Activated CD4-positive, alpha-beta T cell treated with anti-CD3 and anti-CD28 coated beads, Interleukin-10, Interleukin-2, amounts not matched to agents 100 ng/mL and 50 ng/mL, durations not matched to agents 16 hours and 8 hours (primary cell): ENCODE measurements at places on chromosomes 13 and 19.

GRCh38 chr13:39881383-39881782 is 225.9 kb downstream of the COG6 start:
- DNase-seq = no peak

GRCh38 chr19:4077800-4078684 is 11.3 kb upstream of the ZBTB7A start:
- peak; percentile 62 for DNase-seq

GRCh38 chr13:100789968-100790367 is 115.4 kb upstream of the TMTC4 start:
- DNase-seq = peak; percentile 54

GRCh38 chr13:76336889-76337844 is 549.0 kb downstream of the KCTD12 start:
- DNase-seq = no peak

DNA sequence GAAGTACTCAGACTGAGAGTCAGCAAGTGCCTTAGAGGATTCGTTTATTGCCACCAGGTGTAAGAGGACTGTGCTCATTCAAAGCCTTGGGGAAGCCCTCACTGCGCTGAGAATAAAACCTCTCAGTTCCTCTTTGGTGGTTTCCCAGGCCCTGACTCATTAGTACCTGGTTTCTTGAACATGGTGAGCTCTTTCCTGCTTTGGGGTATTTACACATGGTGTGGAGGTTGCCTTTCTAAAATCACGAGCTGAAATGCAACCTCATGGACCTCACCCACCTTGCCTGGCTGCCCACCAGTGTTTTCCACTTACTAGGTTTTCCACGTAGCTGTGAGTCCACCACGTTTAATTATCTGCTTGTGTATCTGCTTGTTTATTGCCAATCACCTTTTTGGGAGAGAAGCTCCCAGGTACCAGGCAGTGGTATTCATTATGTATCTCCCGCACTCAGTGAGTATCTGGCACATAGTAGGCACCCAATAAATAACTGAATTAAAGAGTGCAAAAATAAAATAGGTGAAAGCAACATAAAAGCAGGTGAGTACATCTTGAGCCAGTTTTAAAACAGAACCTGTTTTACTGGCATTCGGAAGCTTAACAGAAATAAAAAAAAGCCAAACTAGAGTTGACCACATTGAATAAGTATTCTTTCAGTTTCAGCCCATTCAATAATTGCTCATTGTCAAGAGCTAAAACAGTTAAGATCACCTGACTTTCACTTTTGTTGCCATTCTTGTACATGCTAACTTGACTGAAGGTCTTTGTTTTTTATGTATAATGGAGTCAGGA is 533.0 kb downstream of the MYO16 start:
- peak; percentile 92 for DNase-seq

- DNase-seq = no peak
Observed at GRCh38 chr13:40422588-40423235, 243.7 kb downstream of the FOXO1 start.

DNA sequence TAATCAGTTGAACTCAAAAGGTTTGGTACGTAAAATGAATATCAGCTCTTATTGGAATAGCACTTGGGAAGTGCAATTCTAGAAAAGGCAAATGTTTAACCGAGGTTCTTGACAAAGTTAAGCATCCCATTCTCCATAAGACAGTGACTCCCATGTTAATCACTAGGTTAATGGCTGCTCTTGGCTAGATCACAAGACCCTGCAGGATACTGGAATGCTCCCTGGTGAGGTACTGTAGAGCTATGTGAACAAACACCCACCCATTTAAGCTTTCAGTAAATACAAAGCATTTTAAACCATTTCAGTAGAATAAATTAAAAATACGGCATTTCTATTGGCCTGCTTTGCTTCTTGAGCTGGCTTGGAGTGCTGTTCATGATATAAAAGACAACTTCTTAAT is 56.5 kb downstream of the TDRD3 start:
- no peak for DNase-seq

DNA sequence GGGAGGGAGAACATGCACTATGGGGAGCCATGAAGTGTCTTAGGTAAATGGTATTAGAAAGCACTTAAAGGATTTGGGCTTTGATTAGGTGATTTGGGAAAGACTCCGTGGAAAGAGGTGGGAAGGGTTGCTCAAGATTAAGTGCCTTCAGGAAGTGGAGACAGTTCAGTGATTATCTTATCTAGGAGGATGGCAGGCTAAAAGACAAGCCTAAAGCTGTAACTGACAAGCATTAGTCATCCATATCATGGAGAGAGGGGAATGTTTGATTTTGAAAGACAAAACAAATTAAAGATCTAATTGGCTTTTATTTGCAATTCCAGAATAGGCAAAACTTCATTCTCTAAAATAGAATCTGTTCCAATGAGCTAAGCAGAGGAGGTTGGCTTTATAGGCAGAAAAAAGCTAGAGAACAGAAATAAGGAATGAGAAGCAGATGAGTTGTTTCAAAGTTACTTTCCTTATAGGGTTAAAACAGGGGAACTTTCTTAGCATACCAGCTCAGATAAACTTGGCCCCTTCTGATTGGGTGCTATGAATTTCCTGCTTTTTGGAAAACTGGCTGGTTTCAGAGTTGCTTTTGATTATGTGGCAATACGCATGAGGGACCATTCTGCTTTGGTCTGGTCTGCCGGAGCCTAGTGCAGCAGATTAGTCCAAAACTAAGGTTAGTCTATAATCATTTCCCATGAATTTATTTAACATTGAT is 1.8 kb upstream of the DIAPH3 start:
- no peak for DNase-seq

GRCh38 chr19:4768934-4769777 is 22.4 kb upstream of the FEM1A start:
- peak; percentile 73 for DNase-seq

DNA sequence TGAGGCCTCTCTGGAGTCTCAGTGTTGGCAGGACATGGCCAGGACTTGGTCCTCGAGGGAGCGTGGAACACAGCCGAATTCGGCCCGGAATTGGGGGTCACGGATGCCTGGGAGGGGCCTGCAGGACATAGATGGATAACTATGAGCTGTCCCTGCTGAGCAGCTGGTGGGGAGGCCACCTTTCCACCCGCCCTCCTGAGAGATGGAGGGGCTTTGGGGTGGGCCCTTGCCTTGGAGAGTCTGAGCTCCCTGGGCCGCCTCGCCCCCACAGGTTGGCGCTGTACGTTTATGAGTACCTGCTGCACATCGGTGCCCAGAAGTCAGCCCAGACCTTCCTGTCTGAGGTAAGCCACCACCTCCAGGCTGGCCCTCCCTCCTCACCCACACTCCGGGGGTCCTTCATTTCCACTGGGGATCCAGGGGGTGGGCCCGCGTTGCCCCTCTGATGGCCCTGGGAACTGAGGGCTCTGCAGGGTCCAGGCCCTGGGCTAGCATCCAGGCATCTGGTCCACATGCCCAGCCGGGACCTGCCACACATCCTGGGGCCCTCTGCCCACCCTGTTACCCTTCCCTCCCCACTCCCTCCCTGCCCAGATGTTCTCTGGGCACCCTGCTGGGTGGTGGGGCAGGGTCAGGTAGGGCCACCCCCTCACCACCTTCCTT is 8.0 kb downstream of the SSBP4 start:
- no peak for DNase-seq

DNA sequence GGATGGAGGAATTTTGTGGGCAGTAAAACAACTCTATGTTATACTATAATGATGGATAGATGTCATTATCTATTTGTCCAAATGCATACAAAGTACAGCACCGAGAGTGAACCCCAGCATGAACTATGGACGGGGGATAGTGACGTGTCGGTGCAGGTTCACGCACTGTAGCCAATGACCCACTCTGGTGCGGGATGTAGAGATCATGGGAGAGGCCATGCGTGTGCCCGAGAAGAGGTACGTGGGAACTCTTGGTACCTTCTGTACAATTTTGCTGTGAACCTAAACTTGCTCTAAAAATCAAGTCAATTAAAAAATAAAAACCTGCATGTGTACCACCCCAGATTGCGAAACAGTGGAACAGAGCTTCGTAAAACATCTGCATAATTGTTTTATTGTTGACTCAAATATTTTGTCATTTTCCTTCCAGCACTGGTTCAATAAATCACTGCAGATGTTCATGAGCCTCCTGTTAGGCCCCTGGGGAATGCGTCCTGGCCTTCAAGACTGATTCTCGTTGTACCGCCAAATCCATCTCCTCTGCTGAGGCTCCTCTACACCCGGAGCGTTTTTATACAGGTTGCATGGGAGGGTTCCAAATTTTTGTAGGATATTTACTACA is 30.9 kb downstream of the COL4A1 start:
- DNase-seq = no peak

GRCh38 chr13:31639443-31640163 is 99.7 kb upstream of the RXFP2 start:
- DNase-seq = no peak

- no peak for DNase-seq
Observed at GRCh38 chr19:20167651-20168122, 673 bp downstream of the ZNF486 start.

DNA sequence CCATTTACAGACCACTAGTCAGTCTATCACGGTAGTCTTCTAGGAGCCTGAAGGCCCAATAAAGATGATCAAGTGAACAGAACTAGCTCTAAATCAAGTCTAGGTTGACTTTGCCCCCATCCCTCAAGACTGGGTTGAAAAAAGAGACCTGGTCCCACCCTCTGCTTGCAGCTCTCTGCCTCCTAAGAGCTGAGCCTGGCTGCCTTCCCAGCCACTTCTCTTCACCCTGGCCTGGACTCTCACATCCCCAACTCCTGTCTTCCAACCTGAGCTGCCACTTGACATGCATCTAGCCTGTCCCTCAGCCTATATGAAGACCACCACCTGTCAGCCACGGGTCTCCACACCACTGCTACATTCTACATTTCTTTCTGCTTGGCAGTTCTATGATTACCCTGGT is 99.6 kb downstream of the FOXO1 start:
- no peak for DNase-seq

GRCh38 chr13:106083620-106084350 is 451.7 kb downstream of the EFNB2 start:
- peak; percentile 1 for DNase-seq

DNA sequence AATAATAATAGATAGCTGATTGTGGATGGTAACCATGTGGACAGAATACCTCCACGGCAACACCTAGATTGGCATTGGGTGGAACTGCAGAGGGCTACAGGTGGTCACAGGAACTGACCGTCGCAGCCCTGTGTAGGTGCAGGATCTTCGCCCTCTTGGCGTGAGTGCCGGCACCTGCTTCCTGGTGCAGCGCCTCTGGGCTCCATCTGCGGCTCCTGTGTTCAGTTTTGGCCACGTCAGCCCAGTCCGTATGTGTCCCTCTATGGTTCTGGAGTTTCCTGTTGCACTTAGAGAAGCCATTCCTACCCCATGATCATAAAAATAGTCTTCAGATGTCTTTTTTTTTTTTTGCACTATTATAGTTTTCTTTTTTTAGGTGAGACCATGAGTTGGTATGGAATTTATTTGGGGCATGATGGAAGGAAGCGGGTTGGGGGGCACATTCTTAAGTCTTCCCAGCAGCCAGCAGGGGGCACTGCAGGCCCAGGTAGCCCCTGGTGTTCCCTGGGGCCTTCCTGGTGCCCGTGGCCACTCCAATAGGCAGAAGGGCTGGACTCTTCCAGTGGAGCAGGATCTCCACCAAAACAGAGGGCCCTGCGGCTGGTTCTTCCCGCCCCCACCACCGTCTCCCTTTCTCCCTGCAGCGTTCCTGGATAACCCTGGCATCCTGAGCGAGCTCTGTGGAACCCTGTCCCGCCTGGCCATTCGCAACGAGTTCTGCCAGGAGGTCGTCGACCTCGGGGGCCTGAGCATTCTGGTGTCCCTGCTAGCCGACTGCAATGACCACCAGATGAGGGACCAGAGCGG is 10.1 kb upstream of the SLC25A42 start:
- DNase-seq = peak; percentile 43

DNA sequence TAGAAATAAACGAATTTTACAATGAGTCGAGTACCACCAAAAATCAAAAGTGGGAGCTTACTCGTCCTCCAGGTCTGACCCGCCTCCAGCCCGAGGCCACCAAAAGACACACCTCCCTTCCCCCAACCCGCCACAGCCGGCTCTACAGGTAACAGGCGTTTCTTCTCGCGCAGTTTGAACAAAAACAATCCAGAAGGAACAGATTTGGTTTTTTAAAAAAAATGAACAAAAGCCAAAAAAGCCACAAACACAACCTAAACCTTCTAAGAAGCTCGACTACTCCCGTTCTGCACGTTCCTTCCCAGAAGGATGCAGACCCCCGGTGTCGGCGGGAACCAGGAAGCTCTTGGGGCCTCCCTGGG is 671 bp downstream of the ZDHHC20 start:
- DNase-seq = peak; percentile 70

DNA sequence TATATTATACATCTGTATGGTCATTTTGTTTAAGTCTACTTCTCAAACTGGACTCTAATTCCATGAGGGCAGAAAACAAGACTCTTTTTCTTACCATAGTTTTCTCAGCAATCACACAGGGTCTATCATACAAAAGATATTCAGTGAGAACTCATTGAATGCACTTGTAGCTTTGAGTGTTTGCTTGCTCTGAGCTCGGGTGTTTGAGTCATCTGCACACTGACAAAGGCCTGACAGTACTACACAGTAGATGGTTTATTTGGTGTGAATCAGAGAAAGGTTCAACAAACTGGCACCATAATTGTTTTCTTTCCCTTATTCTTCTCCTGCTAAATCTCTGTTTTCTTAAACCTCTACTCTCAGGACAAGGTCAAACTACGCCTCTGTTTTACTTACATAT is 586.4 kb downstream of the LMO7 start:
- DNase-seq = no peak

- no peak for DNase-seq
Observed at GRCh38 chr13:80160110-80160509, 180.8 kb downstream of the SPRY2 start.

DNA sequence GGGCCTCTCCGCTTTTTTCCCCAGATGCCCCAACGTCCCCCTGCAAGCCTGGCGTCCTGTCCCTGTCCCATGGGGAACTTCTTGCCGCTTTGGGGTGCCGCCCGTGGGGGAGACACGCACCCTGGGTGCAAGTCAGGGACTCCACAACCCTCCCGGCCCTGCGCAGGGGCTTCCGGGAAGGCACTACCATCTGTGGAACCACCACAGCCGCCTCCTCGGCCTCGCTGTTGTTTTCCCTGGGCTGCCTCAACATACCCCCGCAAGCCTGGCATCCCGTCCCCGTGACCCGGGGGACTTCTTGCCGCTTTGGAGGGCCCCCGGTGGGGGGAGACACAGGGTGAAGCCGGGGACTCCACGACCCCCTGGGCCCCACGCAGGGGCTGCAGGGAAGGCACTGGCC is 238.4 kb downstream of the TUBA3C start:
- no peak for DNase-seq

DNA sequence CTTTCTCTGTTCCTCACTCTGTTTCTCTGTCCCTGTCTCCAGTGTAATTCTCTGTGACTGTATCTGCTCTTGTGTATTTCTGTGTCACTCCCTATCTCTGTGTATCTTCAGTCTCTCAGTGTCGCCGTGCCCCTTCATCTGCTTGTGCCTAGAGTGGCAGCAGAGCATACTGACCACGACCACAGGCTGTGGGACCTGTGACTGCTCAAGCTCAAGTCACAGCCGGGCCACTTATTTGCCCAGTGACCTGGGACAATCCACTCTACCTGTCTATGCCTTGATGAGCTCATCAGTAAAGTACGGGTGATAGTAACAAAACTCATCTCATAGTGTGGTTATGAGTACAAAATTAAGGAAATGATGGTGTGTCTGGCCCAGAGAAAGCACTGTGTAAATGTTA is 8.7 kb downstream of the TMEM147 start:
- no peak for DNase-seq
